Skin of body (tissue), 3 donors: ENCODE measurements at places on chromosomes 3 and 15.

GRCh38 chr3:185764163-185764979, 60.5 kb downstream of the IGF2BP2 start:
- no peak for DNase-seq

GRCh38 chr15:61169904-61170695, 59.0 kb downstream of the RORA start:
- no peak for DNase-seq

GRCh38 chr3:142837526-142837925, 51.4 kb downstream of the PCOLCE2 start:
- no peak for DNase-seq

GRCh38 chr3:30685267-30685667, 78.9 kb downstream of the TGFBR2 start:
- DNase-seq, result no peak

DNA sequence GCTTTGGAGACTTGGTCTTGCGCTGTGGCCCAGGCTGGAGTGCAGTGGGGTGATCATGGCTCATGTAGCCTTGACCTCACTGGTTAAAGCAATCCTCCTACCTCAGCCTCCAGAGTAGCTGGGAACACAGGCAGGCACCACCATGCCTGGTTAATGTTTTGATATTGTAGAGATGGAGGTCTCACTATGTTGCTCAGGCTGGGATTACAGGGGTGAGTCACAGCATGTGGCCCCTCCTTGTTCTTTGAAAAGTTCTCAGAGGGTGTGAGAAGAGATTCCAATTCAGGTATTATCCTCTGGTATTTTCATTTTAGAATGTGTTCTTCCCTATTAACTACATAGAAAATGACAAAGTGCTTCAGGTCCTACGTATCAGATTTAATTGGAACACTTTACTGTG, 51.9 kb upstream of the RPL32 start:
- no peak for DNase-seq

DNA sequence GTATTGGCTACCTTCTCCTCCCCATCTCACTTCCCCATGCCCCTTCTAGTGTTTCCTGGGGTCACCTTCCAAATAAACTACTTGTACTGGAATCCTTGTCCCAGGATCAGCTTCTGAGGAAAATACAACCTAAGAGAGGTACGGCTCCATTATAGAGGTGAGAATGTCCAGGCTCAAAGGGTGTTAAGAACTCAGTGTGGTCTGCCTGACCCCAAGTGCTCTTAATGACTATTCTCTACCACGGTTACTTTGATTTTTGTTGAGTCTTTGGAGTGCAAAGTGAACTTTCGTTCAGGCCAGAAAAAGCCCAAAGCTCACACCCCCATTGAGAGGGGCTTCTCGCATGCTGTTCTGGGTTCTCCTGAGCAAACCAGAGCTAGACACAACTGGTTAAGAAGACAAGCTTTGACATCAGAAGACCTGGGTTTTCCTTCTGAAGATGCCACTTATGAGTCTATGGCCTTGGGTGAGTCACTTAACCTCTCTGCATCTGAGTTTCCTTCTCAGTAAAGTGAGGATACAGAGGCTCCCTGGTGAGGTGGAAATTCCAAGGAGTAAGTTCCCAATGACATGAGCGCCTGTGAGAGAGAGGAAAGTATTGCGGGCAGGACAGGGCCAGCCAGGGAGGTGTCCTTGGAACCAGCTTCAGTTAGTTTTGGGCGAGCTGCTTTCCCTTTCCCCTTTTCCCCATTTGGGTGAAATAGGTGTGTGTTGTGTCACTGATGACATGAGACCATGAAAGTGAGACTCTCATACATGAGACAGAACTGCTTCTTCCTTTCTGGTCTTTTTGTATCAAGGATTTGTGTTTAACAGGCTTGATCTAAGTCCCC, 475.0 kb upstream of the PROK2 start:
- DNase-seq, result no peak

DNA sequence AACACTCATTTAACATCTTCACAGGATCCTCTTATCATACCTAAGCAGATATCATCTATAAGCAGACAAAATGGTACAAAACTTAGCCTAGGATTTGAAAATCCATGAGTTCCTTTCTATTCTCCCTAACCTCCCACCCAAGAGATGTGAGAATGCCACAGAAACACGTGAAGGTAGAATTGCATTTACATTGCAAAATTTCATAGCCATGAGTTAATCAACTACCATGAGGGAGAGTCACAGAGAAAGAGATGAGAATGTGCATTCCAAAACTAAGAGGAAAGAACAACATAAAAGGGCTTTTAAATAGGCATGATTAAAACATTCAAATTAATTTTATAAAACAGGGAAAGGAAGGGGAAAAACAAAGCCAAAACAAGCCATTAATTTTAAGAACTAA, 806.2 kb downstream of the NTRK3 start:
- DNase-seq, result no peak

DNA sequence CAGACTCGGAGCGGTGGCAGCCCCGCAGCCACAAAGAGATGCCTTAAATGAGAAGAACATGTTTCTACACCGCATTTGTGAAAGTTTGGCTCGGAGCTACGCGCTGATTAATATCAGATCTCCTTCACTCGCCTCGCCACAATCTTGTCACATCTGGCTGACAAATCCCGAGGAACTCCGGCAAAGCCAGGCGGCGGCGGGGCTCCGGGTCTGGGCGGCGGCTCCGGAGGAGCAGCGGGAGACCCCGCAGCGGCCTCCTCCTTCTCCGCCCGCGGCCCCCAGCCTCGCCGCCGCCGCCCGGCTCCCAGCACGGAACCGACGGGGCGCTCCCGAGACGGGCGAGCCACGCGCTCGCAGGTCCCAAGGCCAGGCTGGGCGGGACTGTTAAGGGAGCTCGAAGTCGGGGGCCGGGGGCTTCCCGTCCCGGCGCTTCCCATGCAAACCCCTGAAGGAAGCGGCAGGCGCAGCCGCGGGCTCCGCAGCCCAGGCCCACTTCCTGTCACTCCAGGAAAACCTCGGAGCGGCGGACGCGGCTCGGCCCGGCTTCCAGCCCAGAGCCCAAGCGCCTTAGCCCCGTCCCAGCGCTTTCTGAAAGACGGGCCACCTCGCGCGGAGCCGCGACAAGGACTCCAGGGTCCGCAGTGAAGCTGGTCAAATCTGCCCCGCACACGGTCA, 1.2 kb downstream of the BNC1 start:
- DNase-seq, result peak; percentile 57

- peak; percentile 17 for DNase-seq
Observed at GRCh38 chr3:65231544-65231943, 543.7 kb upstream of the ADAMTS9 start.

- no peak for DNase-seq
Observed at GRCh38 chr3:49311283-49311682, 28.6 kb downstream of the USP4 start.

GRCh38 chr15:52153900-52154895, 37.0 kb downstream of the GNB5 start:
- DNase-seq, result no peak

GRCh38 chr3:13495351-13495813, 15.3 kb downstream of the HDAC11 start:
- DNase-seq, result no peak

DNA sequence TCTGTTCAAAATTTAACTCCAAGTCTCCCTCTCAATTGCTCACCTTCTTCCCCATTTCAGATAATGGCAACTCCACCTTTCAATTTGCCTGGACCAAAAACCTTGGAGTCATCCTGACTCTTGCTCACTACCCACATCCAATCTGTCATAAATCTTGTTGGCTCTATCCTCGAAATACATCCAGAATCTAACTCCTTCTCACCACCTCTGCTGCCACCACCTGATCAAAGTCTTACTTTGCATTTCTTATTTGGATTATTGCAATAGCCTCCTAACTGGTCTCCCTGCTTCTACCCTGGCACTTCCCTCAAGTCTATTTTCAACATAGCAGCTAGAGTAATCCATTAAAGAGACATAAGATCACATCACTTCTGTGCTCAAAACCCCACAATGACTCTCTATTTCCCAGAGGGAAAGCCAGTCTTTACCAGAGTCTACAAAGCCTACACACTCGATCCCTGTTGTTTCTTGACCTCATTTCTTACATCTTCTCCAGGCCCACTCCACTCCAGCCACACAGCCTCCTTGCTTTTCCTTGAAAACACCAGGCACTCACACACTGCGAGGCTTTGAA, 86.6 kb downstream of the GPR156 start:
- DNase-seq, result no peak

GRCh38 chr3:165210132-165210531, 13.9 kb upstream of the SLITRK3 start:
- DNase-seq, result no peak

- DNase-seq, result no peak
Observed at GRCh38 chr15:32833379-32833821, 115.6 kb downstream of the GREM1 start.

GRCh38 chr3:9934993-9935392, 1.4 kb downstream of the CRELD1 start:
- no peak for DNase-seq

DNA sequence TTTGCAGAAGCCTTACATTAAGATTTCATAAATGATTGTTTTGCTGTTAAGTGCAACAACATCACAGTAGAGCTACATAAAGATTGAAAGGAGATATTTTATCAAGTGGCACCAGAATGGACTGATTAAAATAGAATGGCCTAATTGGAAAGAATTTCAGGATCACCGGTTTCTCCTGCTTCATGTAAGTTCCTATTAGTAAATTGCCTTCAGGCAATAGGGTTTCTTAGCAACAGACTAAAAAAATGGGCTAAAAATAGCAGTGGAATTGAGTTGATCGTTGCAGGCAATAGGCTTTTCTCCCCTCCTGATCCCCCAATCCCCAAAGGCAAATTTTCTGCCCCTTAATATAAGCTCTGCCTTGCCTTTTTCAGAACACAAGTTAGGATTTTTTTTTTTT, 917 bp downstream of the LNP1 start:
- DNase-seq, result peak; percentile 51

- no peak for DNase-seq
Observed at GRCh38 chr15:63052077-63052841, 9.7 kb downstream of the TPM1 start.

GRCh38 chr15:41106947-41107346, 9.1 kb downstream of the INO80 start:
- DNase-seq, result no peak

DNA sequence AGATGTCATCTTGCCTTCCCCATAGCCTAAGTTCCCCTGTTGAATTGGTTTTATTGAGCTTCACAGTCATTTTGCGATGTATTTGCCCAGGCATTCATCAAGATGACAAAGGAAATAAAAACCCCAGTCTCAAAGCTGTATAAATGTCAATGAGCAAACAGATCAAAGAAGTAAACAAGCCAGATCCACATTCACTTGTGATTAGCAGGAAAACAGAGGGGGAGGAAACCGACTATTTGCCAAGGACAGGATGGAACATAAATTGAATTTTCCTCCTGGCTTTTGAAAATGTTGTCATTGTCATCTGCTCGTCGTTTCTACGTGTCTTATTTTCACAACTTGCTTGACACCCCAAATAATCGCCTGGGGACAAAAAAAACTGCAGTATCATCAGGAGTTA, 83.5 kb downstream of the SV2B start:
- DNase-seq, result no peak

- DNase-seq, result no peak
Observed at GRCh38 chr3:158407844-158408517, 163.0 kb upstream of the MLF1 start.

- no peak for DNase-seq
Observed at GRCh38 chr3:46096781-46097180, 69.5 kb upstream of the XCR1 start.

GRCh38 chr3:96814651-96815567, 515 bp downstream of the EPHA6 start:
- no peak for DNase-seq

DNA sequence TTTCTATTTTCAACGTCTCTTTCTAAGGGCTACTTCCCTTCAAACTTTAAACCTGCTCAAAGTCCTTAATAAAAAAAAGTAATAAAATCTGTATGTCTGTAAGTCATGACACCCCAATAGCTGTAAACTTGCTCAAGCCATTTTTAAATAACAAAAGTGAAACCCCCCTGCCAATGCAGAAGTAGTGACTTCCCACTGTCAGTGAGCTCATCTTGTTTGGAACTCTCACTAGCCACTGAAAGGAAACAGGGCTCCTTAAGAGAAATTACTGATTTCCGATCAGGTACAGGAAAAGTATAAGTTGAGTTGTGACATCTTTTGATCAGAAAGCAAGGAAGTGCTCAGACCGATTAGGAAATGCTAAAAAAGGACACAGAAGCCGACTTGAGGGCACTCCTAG, 27.6 kb upstream of the GPR171 start:
- no peak for DNase-seq

DNA sequence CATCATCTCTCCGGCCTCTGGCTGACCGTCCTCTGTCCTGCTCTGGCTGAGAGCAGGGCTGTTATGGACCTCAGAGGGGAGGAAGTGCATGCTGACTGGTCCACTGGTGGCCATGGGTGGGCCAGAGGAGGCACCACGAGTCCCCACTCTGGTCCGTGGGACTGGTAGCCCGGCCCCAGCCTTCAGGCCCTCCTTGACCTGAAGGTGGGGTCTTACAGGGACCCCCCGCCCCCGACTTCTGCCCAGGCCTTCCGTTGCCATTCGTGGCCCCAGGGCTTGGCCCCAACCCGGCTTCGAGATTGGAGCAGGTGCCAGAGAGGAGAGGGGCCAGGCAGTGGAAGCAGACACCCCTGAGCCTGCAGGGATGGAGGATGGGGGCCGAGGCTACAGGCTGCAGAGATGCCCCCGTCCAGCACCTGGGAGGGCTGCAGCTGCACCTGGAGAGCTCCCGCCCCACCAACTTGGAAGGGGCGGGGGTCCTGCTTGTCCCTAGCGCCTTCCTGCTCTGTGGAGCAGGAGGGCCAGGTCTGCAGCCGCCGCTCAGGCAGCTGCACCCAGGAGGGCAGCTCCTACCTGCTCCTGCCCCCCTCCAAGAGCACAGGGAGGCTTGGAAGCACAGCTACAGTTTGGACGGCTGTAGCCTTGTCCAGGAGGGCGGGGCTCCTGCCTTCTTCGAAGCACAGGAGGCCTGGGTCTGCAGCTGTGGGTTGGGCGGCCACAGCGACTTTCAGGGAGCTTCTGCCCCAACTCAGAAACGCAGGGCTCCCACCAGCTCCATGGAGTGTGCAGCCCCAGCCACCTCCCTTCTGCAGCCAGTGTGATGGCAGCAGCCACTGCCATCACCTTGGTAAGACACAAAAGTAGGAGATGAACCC, 142.5 kb downstream of the KLF13 start:
- no peak for DNase-seq

GRCh38 chr3:11494131-11494916, 149.4 kb downstream of the VGLL4 start:
- DNase-seq, result no peak

- DNase-seq, result no peak
Observed at GRCh38 chr3:37701734-37702433, 159.8 kb upstream of the CTDSPL start.
